ENCODE measurements at places on chromosomes 2 and 18.

DNA sequence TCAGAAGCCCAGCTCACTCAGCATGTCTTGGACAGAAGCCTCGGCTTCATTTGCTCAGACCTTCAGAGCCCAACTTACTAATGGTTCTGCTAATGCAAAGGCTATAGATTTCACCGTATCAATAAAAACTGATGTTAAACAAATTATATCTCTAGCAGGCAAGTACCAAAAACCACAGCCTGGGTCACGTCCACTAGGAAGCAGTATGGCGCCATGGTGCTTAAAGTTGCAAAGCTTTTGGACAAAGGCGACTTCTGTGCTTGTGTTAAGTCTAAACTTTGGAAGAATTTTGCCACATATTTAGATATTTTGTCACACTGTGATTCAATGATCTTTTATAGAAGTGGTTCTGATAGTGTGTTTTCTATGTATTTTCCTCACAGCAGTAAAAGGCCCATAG, 276.8 kb upstream of the PARD3B start:
- no peak for DNase-seq

DNA sequence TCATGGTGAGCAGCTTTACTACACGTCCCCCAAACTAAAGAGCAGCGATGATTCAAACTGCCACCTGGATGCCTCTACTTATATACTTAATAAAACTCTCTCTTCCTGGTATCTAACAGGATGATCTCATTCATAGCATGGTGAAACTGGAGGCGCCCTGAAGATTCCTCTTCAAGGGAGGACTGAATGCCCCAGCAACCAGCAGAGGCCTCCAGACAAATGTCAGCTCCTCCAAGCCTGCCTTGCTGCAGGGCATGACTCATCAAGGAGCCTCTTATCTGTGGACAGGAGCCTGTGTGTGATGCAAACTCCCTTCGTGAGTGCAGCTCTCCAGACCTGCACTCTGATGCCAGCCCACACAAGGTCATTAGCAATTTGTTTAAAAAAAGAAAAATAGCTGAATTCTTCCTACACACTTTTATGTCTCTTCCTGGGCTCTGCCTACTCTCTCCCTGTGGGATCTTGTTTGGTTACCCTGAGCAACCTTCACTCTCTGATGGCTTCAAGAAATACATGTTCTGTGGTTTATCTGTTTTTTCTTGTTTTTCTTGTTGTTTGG, 30.2 kb downstream of the LONRF2 start:
- DNase-seq = no peak

DNA sequence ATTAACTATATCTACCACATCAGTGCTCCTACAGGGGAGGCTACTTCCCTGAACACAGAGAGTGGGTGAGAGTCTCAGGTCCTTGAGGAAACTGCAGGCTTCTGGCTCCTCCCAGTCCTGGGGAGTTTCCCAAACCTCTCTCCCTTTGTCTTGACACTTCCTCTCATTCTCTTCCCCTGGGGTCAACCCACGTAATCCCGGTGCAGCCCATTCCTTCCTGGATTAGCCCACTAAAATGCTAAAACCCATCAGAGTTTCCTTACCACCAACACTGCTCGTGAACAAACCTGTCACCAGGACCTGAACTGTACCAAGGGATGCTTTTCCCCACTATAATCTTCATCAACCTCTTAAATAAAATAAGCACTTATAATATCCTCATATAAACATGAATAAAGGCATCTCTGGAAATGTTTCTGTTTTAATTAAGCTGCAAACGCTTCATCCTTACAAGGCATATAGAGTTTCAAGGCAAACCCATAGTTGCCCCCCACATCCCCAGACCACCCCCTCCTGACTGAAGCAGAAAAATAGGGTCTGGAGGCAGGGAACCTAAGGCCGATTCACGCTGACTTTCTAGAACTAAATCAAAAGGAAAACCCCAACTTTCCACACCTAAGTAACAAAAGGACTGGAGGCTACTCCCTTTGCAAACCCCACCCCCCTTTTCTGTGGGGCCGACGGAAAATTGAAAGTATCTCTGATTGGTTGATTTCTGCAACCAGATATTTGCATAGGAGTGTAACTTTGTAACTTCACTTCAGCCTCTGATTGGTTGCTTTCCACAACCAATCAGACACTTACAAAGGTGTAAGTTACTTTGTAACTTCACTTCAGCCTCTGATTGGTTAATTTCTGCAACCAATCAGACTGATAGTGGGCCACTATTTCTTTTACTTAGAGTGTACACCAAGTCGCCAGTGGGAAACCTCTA, 19.0 kb downstream of the TMSB10 start:
- DNase-seq = no peak

- DNase-seq = no peak
These were observed 341.4 kb downstream of the SLC4A3 start for GRCh38 chr2:219968685-219969345.

All from HuH-7 (cell line).